ENCODE measurements at places on chromosomes 4 and X.

- no peak overlapping the region for H3K27ac ChIP-seq
- H3K4me3 ChIP-seq, result no peak overlapping the region
- H3K27me3 ChIP-seq, result no peaks in the 10 kb centered on the region
- no peak for DNase-seq
- peaks cover 2% of the 10 kb centered on the region for H3K4me1 ChIP-seq
Measured at GRCh38 chr4:159266981-159267868, 164.3 kb downstream of the RAPGEF2 start.

DNA sequence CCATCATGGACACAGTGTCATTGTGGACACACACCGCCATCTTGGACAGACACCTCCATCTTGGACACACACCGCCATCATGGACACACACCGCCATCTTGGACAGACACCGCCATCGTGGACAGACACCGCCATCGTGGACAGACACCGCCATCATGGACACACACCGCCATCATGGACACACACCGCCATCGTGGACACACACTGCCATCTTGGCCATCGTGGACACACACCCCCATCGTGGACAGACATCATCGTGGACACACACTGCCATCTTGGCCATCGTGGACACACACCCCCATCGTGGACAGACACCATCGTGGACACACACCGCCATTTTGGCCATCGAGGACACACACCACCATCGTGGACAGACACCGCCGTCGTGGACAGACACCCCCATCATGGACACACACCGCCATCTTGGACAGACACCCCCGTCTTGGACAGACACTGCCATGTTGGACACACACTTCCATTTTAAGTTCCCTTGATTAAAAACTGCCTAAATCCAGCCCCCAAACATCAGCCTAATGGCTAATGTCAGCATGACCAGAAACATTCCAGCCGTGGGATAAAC is 9.1 kb downstream of the ASMTL start:
- no peaks in the 10 kb centered on the region for H3K27me3 ChIP-seq
- DNase-seq, result peak; percentile 7
- no peak overlapping the region for H3K4me3 ChIP-seq
- H3K36me3 ChIP-seq, result no peaks in the 10 kb centered on the region
- H3K27ac ChIP-seq, result no peak overlapping the region

DNA sequence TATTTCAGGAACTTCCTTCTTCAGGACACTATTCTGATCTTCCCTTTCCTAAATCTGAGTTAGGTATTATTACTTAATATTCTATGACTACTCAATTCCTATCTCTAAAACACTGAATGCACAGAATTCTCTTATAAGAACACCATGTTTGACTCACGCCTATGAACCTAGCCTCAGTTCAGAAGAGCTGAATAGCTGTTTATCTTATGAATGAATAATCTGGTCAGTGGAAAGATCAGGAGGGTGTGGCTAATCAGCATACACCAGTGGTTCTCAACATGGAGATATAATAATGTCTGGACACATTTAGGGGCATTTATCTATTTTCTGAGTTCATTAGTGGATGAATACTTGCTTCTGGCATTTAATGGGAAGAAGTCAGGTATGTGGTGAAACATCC is 24.2 kb downstream of the EPHA5 start:
- H3K27me3 ChIP-seq, result no peaks in the 10 kb centered on the region
- no peaks in the 10 kb centered on the region for H3K4me1 ChIP-seq
- no peak overlapping the region for H3K4me3 ChIP-seq
- no peaks in the 10 kb centered on the region for H3K36me3 ChIP-seq
- no peak overlapping the region for H3K27ac ChIP-seq

- no peaks in the 10 kb centered on the region for H3K36me3 ChIP-seq
- no peak overlapping the region for H3K27ac ChIP-seq
- no peak for DNase-seq
- no peak overlapping the region for H3K4me3 ChIP-seq
Measured at GRCh38 chrX:153562546-153562945, 36.4 kb downstream of the CCNQ start.

DNA sequence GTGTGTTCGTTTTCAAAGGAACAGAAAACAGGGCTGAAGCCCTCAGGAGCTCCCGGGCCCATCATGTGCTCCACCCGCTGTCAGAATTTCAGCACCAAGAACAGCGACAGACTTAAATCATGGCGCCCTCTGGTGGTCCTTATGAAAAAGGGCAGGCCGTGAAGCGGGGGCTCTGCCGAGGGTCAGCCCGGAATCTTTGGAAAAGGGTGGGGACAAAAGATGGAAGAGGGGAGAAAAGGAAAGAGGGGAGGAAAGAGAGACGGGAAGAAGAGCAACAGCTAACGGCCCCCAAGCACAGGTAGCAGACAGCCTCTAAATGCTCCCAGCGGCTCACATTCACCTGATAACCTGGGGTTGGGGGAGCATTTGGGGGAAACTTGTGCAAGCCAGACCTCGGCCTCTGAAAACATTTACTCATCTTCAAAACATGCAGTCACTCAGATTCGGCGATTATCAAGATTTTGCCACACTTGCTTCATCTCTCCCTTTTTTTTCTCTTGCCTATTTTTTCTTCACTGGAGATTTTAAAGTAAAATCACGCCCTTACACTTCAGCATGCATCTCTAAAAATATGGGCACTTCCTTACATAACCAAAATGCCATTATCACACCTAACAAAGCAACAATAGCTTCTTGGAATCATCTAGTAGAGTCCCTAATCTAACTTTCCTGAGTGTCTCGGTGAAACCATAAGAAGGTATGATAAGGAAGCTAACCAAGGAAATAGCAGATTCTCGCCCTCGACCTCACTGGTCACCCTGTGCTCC is 28.1 kb upstream of the MAN2B2 start:
- no peaks in the 10 kb centered on the region for H3K27me3 ChIP-seq
- H3K27ac ChIP-seq, result no peak overlapping the region
- no peaks in the 10 kb centered on the region for H3K4me1 ChIP-seq
- H3K36me3 ChIP-seq, result no peaks in the 10 kb centered on the region
- DNase-seq, result peak; percentile 33
- no peak overlapping the region for H3K4me3 ChIP-seq

GRCh38 chr4:180380733-180381132 is 1862.5 kb upstream of the TENM3 start:
- H3K4me3 ChIP-seq, result no peak overlapping the region
- H3K4me1 ChIP-seq, result no peaks in the 10 kb centered on the region
- no peaks in the 10 kb centered on the region for H3K27me3 ChIP-seq

GRCh38 chrX:30196322-30196721 is 19.0 kb upstream of the MAGEB2 start:
- no peaks in the 10 kb centered on the region for H3K36me3 ChIP-seq
- no peak overlapping the region for H3K27ac ChIP-seq
- no peaks in the 10 kb centered on the region for H3K4me1 ChIP-seq
- H3K27me3 ChIP-seq, result no peaks in the 10 kb centered on the region
- H3K4me3 ChIP-seq, result no peak overlapping the region

GRCh38 chr4:98566361-98567008 is 91.9 kb downstream of the TSPAN5 start:
- H3K4me1 ChIP-seq, result peaks cover 24% of the 10 kb centered on the region
- no peaks in the 10 kb centered on the region for H3K36me3 ChIP-seq
- no peak overlapping the region for H3K4me3 ChIP-seq
- H3K27me3 ChIP-seq, result no peaks in the 10 kb centered on the region
- DNase-seq, result peak; percentile 44

DNA sequence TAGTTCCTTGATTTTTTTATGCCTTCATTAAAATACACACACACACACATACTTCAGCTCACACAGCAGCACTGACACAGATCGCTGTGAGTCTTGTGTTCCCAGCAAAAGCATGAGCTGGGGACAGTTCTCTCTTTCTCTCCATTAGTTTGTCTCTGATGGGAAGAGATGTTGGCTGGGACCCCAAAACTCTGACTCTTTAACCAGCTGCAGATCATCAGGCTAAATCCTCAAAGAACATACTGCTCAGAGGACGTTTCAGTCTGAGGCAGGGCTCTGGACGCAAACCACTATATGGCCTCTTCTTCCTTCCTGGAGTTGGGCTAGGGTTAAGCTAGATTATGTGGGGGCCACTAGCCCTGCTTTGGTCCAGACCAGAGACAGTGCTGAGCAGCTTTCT is 109.6 kb downstream of the NHSL2 start:
- H3K4me3 ChIP-seq, result no peak overlapping the region
- H3K36me3 ChIP-seq, result no peaks in the 10 kb centered on the region
- no peaks in the 10 kb centered on the region for H3K4me1 ChIP-seq
- peak overlapping the region; percentile 28 for H3K27ac ChIP-seq
- no peak for DNase-seq

- no peaks in the 10 kb centered on the region for H3K27me3 ChIP-seq
- H3K4me3 ChIP-seq, result no peak overlapping the region
- DNase-seq, result no peak
- H3K36me3 ChIP-seq, result no peaks in the 10 kb centered on the region
- no peak overlapping the region for H3K27ac ChIP-seq
- no peaks in the 10 kb centered on the region for H3K4me1 ChIP-seq
Measured at GRCh38 chrX:71632923-71633657, 14.8 kb upstream of the CXCR3 start.

DNA sequence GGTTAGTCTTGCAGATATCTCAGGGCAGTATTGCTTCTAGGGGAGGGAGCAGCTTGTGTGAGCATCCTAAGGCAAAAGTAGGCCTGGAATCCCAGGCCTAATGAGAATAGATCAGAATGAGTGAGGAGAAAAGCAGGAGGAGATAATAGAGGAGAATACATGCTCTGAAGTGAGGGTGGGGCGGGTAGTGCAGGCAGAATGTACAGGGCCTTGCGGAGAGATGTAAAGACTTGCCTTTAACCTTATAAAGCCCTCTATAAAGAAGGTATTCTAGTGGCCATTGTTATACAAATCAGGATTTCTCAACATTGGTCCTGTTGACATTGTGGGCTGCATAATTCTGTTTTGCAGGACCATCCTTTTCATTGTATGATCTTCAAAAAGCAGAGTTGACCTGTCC is 855.3 kb downstream of the PCDH7 start:
- no peak overlapping the region for H3K27ac ChIP-seq
- no peaks in the 10 kb centered on the region for H3K27me3 ChIP-seq
- H3K4me3 ChIP-seq, result no peak overlapping the region
- no peaks in the 10 kb centered on the region for H3K36me3 ChIP-seq
- no peak for DNase-seq

GRCh38 chr4:633976-634598 is 8.7 kb downstream of the PDE6B start:
- no peaks in the 10 kb centered on the region for H3K36me3 ChIP-seq
- H3K4me3 ChIP-seq, result no peak overlapping the region
- no peaks in the 10 kb centered on the region for H3K27me3 ChIP-seq
- H3K27ac ChIP-seq, result no peak overlapping the region
- H3K4me1 ChIP-seq, result no peaks in the 10 kb centered on the region
- no peak for DNase-seq

DNA sequence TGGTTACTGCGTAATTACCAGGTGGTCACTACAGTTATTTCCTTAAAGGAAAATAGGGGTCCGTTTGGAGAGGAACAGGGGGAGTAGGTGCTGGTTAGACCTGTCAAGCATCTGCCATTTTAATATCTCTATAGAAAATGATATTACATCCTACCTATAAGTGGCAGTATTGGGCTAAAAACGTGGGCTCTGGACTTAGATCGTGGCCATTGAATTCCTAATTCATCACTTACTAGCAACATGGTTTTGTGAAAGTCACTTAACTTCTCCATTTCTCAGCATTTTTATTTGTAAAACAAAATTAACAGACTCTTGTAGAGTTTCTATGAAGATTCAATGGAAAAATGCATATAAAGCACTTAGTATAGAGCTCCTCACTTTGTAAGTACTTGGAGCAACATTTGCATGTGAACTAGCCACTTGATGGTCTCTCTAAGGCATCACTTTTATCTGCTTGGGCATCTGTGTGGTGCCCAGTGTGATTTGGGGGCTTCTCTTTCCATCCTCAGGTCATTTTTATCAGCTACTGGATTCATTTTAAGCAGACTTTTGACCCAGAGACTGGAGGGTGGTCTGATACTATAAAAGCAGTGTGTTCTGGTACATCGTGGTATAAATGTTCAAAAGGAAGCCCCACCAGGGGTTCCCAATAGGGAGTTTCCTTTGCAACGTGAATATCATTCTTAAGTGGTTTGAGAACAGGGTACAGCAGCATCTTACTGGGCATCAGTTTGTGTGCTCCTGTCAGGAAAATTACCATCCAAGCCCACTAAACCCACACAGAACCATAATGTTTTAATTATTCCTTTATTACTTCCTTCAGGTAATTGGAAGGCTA is 42.7 kb upstream of the RASSF6 start:
- no peak overlapping the region for H3K4me3 ChIP-seq
- no peaks in the 10 kb centered on the region for H3K4me1 ChIP-seq
- H3K27ac ChIP-seq, result no peak overlapping the region
- DNase-seq, result no peak
- no peaks in the 10 kb centered on the region for H3K27me3 ChIP-seq

DNA sequence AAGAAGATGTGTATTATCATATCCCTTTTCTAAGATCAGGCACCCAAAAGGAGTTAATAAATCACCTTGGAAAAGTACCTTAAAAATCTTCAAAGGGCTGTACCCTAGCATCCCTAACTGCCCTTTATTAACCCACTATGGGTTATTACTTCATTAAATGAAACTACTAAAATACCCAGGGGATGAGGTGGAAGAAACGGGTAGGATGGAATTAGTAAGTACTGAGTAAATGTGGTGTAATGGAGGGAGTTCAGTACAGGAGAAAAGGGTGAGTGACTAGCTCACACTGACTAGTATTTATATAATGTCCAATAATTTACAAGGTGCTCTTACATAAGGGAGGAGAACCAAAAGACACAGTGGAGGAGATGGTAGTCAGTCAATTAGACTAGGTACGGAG is 51.0 kb upstream of the RASGEF1B start:
- no peak for DNase-seq
- H3K36me3 ChIP-seq, result no peaks in the 10 kb centered on the region
- H3K27me3 ChIP-seq, result no peaks in the 10 kb centered on the region
- H3K4me3 ChIP-seq, result no peak overlapping the region
- H3K27ac ChIP-seq, result no peak overlapping the region

DNA sequence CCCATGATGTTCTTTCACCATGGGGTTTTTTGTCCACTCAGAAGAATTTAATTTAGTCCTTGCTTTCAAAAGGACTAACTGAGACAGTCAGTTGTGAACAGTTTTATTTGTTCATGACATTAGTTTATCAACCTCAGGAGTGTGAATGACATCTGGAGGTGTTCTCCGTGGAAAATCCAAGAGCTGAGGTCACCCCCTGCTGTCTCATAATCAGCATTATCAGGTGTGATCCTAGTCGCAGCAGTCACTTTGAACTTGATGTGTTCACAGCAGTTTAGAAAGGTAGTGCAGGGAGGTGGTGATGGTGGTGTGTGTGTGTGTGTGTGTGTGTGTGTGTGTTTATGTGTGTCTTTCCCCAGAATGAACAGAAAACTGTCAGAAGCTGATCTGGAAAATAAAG is 1760.8 kb upstream of the PCDH10 start:
- H3K4me1 ChIP-seq, result no peaks in the 10 kb centered on the region
- no peaks in the 10 kb centered on the region for H3K27me3 ChIP-seq
- no peak for DNase-seq
- H3K27ac ChIP-seq, result no peak overlapping the region

- no peaks in the 10 kb centered on the region for H3K36me3 ChIP-seq
- DNase-seq, result no peak
- no peaks in the 10 kb centered on the region for H3K4me1 ChIP-seq
- no peak overlapping the region for H3K4me3 ChIP-seq
Measured at GRCh38 chrX:32016195-32016594, 944.4 kb upstream of the FTHL17 start.

All from ovary (tissue), 10 donors.